PC-9 (cell line): ENCODE measurements at places on chromosomes 5 and 9. TPM values are rescaled to one million over a fixed set of nuclear protein-coding genes. Genes with fewer than 3 reads are reported as not detected.
A peak's percentile ranks its signal among the peaks of the same experiment; 100 is the strongest.

BHMT gene
- total RNA-seq: not detected in 2 replicates

XPA gene
- total RNA-seq: 11.6 and 17.4 TPM in 2 replicates

NEURL1B gene
- 14.3 and 20.4 TPM in 2 replicates for total RNA-seq

SH3RF2 gene
- 30.9 and 37.2 TPM in 2 replicates for total RNA-seq

GRCh38 chr9:123326662-123327093 is 29.3 kb upstream of the CRB2 start:
- DNase-seq: no peak
- H3K4me3 ChIP-seq: no peak overlapping the region
- H3K27ac ChIP-seq: no peak overlapping the region; the same call in 1 of the 2 replicates
- no peaks in the 10 kb centered on the region for H3K36me3 ChIP-seq

DNA sequence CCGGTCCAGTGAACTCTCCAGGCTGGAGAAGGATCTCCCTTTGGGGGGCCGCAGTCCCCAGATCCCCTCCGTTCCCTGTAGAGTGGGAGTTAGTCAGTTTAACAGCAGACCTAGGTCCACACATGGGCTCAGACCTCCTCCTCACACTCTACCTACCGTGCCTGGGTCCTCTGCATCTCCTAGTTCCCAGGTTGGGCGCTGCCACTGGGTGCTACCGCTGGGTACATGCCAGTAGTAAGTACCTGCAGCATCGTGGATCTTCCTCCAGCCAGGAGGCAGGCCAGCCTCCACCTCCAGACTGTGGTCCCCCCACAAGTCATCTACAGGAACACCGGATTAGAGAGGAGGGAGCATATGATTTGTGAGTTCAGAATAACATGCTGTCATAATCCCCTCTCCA is 802 bp downstream of the APBB3 start:
- DNase-seq: no peak
- H3K36me3 ChIP-seq: no peaks in the 10 kb centered on the region
- peak overlapping the region; percentile 56; the same call in 1 of the 2 replicates for H3K27ac ChIP-seq
- no peaks in the 10 kb centered on the region for H3K27me3 ChIP-seq
- H3K4me3 ChIP-seq: peak overlapping the region; percentile 76
- peaks cover 14% of the 10 kb centered on the region for H3K4me1 ChIP-seq

DNA sequence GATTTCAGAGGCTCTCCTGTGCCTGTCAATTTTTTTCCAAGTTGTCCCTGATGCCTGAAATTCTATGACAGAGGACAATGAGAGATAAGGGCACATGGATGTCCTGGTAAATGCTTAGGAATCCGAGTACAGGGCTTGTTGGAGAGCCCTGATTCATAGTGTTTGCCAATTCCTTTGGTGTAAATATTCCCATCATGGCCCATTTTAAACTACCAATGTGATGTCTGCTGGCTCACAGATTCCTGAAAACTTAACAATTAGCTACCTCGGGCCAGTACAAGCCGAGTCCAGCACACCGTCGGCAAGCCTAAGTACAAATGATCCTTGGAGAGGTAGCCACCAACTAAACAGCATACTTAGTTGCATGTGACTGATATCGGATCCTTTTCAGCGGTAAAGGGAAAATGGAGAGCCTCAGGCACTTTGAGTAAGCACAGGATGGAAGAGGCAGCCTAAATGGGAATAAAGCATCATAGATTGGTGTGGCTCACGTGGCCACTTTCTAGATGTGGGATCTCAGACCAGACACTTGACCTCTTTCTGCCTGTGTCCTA is 3.6 kb downstream of the ITK start:
- no peaks in the 10 kb centered on the region for H3K36me3 ChIP-seq
- DNase-seq: no peak
- no peak overlapping the region for H3K4me3 ChIP-seq
- H3K4me1 ChIP-seq: no peaks in the 10 kb centered on the region
- H3K27me3 ChIP-seq: peaks cover 56% of the 10 kb centered on the region
- H3K27ac ChIP-seq: no peak overlapping the region

DNA sequence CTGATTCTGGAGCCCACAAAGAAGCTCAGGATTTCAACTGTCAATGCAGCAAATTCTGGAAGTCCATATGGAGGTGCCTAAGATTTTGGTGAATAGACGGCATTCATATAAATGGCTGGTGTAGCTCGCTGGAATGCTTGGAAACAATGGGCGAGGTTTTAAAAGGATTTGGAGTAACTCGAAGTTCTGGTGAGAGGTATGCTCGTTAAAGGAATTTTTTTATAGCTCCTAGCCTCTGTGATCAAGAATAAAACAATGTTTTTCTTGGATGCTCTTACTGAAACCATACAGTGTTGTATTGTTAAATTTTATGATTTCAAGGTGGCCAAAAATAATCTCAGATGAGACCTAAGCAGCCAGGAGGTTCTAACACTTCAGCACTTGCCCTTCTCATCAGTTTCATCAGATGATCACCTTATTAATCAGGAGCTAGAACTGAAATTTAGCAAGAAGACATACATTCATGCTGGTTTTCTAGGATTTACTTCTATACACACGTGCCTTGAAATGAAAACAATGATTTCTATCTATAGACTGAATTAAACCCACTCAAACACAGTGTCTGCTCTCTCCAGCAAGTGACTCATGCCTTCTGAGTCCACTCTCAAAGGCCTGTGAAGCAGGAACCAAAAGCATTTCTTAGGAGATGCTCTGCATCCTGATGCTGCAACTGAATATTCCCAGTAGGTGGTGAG is 79.2 kb downstream of the OTULIN start:
- H3K4me3 ChIP-seq: no peak overlapping the region
- no peak for DNase-seq
- H3K36me3 ChIP-seq: no peaks in the 10 kb centered on the region
- no peaks in the 10 kb centered on the region for H3K4me1 ChIP-seq
